8988T (cell line): ENCODE measurements at places on chromosomes 7 and 10.

- peak; percentile 92 for DNase-seq
Observed at GRCh38 chr7:128387216-128388144, 22.3 kb downstream of the IMPDH1 start.

DNA sequence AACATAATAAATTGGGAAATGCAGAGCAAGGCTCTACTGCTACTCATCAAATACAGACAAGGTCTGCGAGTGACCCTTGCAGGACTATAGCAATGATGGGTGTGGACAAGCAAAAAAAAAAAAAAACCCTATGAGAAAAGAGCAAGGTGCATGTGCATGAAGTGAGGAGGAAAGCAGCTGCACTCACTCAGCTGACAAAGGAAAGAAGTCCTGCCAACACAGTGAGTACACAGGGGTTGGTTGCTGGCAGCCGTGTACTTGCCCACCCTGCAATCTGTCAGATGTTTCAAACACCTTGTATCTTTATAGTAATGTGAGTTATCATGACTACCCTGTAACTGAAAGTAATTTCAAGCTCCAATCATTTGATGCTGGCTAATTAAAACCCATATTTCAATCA lies 20.5 kb downstream of the CHCHD3 start:
- DNase-seq: no peak

GRCh38 chr10:125363791-125364190 lies 203.4 kb upstream of the CTBP2 start:
- no peak for DNase-seq

GRCh38 chr7:40643664-40644063 lies 508.9 kb downstream of the SUGCT start:
- no peak for DNase-seq

DNA sequence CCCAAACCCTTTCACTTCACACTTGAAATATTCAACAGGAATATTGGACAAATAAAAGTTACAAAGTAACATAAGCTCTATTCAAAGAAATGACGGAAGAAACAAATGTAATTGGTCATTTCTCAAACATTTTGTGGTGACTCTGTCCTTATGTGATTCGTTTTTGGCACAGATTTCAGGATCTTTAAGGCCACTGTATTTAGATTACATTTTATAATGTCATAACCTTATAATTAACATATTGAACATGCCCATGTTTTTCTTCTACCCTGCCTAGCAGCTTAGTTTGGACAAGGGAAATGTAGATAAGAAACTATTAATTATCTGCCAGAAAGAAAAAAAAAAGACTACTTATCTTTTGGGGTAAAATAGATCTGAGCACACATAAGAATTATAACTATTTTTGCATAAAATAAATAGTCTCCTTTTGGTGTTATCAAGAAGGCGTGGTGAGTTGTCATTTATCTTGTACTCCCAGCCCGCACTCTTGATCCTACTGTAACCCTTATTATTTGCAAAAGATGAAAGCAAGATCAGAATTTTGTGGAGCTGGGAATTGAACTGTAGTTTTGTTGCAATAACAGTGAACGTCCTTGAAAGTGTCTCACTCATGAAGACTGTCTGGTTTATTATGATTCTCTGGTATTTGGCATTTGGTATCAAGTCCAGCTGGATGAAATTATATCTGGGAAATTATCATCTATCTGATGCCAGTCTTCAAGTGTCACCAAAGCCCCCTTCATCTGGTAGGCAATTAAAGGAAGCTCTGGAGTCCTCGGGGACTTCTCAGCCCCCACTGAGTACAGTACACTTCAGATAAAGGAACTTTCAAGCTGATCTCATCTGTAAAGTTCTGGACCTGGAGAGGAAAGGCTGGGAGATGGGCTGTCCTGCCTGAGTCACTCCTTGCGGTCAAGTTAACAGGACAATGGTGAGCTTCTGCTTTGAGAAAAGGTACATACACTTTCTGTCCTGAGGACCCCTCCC lies 175.7 kb upstream of the INHBA start:
- DNase-seq: no peak

DNA sequence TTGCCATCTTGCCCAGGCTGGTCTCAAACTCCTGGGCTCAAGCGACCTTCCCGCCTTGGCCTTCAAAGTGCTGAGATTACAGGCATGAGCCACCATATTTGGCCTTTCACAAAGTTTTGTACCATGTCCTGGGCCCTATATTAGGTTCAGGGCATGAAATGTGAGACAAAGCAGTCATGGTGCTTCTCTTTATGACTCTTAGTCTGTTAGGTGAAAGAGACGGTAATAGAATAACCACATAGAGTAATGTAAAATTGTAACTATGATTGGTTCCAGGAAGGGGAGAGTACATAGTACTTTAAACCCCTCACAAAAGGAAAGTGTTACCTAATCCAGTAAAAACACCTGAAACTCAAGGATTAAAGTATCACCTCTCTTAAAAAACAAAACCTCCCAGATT lies 144.7 kb downstream of the SPAG6 start:
- no peak for DNase-seq

DNA sequence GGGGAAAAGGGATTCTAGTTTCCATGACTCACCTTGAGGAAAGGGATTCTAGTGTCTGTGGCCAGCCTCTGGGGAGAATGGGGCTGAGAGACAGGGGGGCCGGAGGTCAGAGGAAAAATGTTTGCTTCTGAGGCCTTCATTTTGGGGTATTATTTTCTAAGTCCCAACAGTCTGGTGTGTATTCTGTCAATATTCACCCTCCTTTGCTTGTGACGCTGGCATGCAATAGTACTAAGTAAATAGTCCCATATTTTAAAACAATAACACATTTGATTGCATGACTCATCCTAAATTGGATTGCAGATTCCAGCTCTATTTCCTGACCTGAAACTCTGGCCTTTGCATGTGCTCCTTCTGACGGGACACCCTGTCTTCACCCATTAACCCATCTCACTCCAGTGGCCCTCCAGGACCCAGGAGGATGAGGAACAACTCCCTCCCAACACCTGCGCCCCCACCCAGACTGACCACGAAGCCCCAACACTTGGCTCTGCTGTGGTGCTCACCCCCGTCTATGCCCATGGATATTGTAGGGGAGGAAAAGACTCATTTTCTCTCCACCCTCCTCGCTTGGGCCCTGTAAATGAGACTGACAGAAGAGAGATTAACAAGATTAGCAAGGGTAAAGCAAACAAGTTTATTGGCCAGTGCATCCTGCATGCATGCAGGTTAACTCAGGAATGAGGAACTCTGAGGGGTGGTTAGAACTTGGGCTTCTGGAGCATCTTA lies 495.6 kb upstream of the KLF6 start:
- no peak for DNase-seq

GRCh38 chr7:11668727-11669126 lies 163.3 kb downstream of the THSD7A start:
- no peak for DNase-seq

GRCh38 chr7:5629941-5630340 lies 151.5 kb downstream of the RNF216 start:
- peak; percentile 74 for DNase-seq

- no peak for DNase-seq
Observed at GRCh38 chr10:61943674-61944378, 42.3 kb downstream of the ARID5B start.

DNA sequence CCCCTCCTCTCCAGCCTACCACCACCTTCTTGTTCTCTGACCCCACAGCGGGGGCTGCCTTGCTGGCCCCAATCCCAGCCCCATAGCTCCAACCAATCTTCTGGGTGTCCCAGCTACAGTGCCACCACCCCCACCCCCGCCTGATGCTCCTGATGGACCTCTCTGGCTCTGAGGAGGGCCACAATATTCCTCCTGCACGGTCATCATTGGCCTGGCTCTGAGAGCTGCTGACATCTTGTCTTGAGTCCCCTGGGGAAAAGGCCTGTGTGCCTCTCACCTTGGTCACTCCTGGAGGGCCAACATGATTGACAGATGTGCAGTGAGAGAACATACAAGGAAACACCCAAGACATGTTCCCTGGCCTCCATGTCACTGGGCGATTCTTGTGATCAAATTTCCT lies 7.6 kb downstream of the GDF2 start:
- DNase-seq: no peak

- DNase-seq: no peak
Observed at GRCh38 chr7:28217143-28217542, 36.5 kb upstream of the JAZF1 start.

DNA sequence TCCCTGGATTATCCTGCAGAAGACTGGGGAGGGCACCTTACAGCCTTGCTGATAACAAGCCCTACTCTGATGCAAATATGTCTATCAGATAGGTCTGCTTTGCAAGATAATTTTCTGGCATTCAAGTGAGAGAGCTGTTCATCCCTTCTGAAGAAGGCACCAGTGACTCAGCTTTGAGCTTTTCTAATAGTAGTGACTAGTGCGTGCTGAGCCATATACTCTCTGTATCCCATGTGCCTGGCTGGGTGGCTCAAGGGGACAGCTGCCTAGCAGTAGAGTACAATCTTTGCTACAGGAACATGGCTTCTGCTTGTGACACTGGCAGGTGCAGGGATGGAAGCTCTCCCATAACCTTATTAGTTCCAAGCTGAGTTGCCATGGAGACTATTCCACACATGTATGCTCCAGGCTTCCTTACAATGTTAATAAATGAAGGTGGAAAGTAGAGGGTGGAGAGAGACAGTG lies 35.0 kb upstream of the ABCB4 start:
- no peak for DNase-seq

GRCh38 chr7:156652886-156653568 lies 12.5 kb downstream of the RNF32 start:
- DNase-seq: no peak

GRCh38 chr7:144819566-144819965 lies 16.3 kb downstream of the TPK1 start:
- DNase-seq: no peak
